AML-193 (cell line): ENCODE measurements at places on chromosomes 1 and 21.

DNA sequence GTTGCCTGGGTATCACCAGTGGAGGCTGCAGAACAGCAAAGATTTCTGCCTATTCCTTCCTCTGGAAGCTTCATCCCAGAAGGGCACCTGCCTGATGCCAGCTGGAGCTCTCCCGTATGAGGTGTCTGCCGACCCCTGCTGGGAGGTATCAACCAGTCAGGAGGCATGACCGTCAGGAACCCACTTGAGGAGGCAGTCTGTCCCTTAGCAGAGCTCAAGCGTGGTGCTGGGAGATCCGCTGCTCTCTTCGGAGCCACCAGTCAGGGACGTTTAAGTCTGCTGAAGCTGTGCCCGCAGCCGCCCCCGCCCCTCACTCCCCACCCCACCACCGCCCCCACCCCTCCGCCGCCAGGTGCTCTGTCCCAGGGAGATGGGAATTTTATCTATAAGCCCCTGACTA is 23.1 kb upstream of the HFM1 start:
- no peak for DNase-seq

DNA sequence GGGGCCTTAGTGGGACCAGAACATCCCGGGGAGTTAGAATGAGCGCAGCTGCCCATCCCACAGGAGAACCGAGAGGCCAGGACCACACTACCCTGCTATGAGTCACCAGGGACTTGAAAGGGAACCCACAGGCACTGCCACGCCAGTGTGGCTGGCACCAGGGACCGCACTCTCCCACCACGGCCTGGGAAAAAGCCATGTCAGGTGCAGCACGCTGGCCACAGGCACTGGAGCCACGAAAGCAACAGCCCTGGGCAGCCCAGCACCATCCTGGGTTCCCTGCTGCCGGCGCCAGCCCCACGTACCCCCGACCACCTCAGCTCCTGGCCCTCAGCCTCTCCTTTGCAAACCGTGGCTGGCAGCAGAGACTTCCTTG is 14.1 kb upstream of the TMEM240 start:
- no peak for DNase-seq

GRCh38 chr1:198030682-198031081 is 113.5 kb downstream of the LHX9 start:
- DNase-seq = no peak

- no peak for DNase-seq
Measured at GRCh38 chr1:19735440-19736127, 64.1 kb downstream of the TMCO4 start.

- no peak for DNase-seq
Measured at GRCh38 chr1:43493661-43494450, 36.8 kb upstream of the PTPRF start.

GRCh38 chr1:20284625-20285024 is 6.0 kb upstream of the VWA5B1 start:
- DNase-seq = no peak

GRCh38 chr21:44530221-44530902 is 9.6 kb downstream of the KRTAP10-1 start:
- DNase-seq = no peak

- no peak for DNase-seq
Measured at GRCh38 chr1:24491577-24492360, 10.9 kb upstream of the RCAN3 start.

DNA sequence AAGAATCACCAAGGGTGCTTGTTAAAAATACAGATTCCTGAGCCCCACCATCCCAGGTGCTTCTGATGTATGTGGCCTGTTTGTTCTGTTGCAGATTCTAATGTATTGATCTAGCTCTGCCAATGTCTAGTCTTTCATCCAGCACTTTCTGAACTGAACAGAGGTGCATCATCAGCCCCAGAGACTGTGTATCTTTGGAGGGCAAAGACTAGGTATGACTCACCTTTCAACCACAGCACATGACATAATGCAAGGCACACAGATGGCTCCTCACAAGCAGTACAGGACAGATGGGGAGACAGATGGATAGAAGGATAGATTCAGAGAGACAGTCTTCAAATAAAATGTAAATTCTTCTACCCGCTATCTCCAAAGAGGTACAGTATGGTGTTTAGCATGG is 32.3 kb downstream of the CD58 start:
- DNase-seq = no peak

DNA sequence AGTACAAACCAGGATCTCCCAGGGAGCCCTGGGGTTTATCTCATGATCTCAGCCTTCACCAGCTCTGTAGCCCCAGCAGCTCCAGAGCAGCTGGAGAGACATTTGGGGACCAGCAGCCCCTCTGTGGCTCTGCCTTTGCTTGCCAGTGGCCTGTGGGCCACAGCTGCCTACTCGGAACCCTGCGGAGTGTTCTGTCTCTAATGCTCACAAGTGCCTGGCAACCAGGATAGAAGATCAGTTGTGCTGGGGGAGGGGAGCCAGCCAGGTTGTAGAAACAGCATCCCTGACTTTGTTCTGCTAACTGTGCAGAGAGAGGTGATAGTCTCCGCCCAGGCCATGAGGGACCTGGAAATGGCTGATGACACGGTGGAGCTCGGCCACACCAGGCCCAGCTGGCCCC is 50.9 kb upstream of the KCNJ15 start:
- no peak for DNase-seq

GRCh38 chr1:225581186-225581585 is 71.7 kb downstream of the ENAH start:
- no peak for DNase-seq

- DNase-seq = no peak
Measured at GRCh38 chr1:175744833-175745232, 1.4 kb upstream of the TNR start.

GRCh38 chr1:59057211-59057694 is 239.6 kb upstream of the FGGY start:
- DNase-seq = peak; percentile 14

GRCh38 chr1:212158912-212159796 is 123.6 kb downstream of the DTL start:
- no peak for DNase-seq

GRCh38 chr1:229848752-229849677 is 218.0 kb upstream of the GALNT2 start:
- DNase-seq = peak; percentile 25

DNA sequence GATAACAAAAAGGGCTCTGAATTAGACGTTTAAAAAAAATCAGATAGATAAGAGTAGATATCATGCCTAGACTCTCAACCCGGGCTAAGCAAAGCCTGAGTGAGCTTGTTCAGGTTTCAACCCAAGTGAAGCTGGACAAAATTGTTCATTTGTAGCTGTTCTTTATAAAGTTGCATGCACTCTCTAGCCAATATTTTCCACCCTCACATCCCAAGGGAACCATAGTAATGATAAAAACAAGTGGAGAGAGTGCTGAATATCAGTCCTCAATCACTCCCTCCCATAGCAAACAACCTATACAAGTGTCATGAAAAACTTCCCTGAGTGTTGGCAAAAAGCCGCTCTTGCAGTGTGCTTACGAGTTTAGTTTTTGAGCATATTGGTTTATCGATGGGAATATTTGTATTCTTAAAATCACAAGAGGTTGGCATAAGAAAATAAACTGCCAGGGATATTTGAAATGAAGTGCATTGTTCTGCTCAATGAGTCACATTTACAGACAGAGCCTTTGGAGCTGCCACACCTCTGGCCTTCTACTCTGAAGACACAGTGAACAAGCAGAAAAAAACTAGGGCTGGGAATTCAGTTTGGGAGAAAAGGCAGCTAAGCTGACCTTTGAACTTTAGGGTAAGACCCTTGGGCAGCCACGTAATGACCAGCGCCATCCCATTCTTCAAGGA is 2.2 kb upstream of the CLCA2 start:
- no peak for DNase-seq

GRCh38 chr21:43611598-43612369 is 47.5 kb downstream of the HSF2BP start:
- DNase-seq = peak; percentile 18

DNA sequence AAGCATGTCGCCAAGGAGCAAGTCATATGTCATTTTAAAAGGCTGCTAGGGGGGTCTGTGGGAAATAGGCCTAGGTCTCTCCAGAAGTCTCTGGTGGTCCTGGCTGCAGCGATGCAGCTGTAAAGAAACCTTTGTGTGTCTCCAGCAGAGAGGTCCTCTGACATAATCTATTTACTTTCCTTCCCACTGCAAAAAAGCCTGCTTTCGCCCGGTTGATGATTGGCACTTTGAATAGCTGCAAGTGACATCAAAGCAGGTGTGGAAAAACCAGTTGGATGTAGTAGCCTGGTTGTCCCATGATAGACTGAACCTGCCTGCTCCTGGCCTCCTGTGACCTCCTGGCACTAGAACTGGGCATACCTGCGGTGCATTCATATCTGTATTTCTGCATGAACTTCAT is 13.8 kb downstream of the RASSF5 start:
- DNase-seq = no peak

DNA sequence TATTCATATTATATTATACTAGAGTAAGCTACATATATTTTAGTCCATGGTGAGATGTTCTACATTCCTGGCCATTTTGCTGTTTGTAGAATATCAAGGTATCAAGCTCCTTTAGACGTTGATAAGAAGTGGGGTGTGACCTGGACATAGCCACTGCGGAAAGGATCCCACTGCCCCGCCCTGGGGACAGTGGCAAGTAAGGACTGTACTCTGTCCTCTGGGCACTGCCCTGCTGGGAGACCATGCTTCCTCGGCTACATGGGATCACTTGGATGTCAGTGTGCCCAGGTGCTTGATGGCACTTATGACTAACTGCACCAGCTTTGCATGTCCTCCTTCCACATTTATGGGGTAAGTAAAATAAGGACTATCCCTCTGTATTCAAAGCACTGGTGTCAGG is 46.3 kb upstream of the NTPCR start:
- no peak for DNase-seq

GRCh38 chr1:79796434-79796833 is 789.9 kb upstream of the ADGRL4 start:
- no peak for DNase-seq

DNA sequence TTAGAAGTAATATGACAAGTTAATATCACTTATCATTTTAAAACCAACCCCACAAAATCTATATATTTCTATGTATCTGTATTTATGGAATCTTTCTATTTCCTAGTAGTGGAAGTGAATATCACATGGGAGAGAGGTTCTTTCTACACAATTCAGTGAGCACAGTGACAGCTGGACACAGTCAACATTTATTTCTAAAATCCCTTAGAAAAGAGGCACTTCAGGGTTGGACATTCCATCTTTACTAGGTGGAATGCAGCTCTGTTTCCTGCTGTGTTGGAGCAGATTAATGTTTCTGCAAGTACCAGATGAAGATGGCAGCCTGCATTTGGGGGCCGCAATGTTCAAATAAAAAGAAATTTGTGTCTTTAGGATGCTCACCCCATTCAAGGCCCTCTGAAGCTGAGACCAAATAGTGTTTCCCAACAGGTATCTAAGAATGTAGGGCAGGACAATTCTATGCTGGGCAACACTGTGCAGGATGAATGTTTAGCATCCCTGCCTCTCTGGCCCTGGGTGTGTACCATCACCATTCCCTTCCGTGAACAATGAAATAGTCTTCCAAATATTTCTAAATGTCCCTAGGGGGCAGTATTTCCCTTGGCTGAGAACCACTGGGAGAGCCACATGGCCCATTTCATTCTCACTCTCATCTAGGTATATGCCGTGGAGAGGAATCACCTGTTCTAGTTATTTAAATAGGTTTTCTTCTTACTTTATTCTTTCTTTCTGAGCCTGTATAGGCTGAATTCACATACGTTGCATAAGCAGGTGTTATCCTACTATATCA is 394.8 kb downstream of the PRDM2 start:
- DNase-seq = no peak

DNA sequence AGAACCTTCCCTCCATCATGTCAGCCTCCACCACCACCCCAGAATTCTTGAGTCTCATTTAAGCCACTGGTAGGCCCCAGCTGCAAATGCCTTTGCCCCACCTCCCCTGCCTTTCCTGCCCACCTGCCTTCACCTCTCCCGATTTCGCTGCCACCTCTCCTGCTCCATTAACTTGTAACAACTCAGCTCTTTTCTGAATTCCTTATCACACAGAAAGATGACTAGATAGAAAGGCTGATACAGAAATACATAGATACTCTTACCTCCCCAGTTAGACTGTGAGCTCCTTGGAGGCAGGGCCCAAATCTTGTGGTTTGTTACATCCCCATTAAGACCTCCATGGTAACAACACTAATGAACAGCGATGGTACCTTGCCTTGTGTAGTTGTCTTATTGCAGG is 69.5 kb downstream of the ATP5PO start:
- no peak for DNase-seq

DNA sequence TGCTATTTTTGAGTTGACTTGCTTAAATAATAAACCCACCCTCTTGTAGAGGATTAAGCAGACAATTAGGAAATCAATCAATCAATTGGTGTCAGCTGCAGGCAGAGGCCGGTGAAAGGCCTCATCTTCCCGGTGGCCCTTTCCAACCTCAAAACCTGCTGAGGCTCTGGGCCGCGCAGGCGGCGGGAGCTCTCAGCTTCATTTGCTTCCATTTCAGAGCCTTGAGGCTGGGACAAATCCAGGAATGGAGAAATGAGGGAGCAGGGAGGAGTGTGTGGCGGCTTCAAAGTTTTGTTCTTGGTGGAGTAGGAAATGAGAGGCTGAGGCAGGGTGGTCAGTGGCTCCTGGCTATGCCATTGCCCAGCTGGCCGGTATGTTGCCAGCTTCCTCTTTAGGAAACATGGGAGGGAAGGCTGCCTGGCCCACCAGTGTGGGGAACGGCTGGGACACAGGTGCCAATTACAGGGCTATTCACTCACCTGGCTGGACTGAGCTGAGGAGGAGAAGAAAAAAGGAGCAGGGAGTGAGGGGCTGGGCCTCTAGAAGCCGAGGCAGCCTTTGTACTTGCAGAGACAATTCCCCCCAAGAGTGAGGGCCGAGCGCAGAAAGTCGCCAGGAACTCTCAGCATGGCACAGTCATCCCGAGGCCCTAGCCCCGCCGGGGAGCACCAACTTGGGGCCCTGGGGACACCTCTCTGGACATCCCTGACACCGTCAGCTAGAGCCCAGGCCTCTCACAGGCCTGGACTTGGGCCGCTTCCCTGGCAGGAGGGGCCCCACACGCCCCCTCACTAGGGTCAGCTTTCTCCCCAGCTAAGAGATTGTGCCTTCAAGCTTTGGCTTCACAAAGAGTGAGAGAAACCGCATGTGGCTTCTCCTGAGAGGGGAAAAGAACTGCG is 4.4 kb downstream of the POU3F1 start:
- no peak for DNase-seq

DNA sequence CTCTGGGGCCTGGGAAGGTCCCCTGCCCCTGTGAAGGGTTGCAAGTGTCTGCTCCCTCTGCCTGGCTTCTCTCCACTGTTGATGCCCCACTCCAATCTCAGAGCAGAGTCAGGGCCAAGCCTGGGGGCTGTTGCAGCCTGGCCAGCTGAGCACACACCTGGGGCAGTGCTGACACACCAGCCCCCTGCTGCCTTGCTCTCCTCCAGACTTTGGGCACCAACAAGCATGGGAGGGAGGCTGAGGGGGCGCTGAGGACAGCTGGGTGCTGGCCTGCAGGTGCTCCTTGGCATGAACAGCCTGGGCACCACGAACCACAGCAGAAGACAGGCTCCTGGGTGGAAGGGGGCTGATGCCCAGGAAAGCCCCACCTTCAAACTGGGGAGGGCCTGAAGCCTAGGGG is 9.6 kb upstream of the MTR start:
- DNase-seq = no peak
